Immature natural killer cell (primary cell): ENCODE measurements at places on chromosomes 7 and 10.

DNA sequence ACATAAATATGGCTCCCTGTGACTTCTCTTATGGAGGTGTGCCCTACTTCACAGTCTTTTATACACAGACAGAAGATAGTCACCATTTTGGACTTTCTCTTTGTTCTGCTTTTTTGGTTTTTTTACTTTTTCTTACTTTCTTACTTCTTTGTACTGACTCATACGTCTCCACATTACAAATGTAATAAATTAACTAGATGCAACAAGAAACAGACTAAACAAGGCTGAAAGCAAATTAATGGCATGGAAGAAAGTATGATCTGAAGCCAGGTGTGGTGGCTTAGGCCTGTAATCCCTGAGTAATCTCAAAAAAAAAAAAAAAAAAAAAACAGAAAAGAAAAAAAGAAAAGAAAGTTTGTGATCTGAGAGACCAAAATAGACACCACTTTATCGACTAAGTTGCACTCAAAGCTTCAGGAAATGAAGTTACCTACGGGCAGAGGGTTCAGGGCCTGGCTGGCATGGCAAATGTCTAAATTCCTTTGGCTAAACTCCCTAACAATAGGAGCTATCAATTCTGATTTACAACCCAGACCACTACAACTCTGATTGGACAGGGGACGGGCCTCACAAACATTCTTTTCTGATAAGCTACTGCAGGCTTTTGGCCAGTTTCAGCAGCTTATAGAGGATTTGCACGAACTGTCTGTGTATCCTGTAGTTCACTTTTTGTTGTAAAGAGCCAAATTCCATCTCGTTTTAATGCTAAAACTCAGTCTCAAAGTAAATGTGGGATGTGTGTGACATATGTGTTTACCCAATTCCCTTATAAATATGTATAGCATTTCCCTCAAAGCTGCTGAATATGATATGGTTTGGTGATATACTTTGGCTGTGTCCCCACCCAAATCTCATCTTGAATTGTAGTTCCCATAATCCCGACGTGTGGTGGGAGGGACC lies 129.1 kb downstream of the SEPTIN14 start:
- peaks cover 4% of the 10 kb centered on the region for H3K27me3 ChIP-seq
- DNase-seq, result no peak
- H3K36me3 ChIP-seq, result no peaks in the 10 kb centered on the region

- H3K4me1 ChIP-seq, result peaks cover 50% of the 10 kb centered on the region
- H3K4me3 ChIP-seq, result peak overlapping the region; percentile 77
- H3K36me3 ChIP-seq, result no peaks in the 10 kb centered on the region
Observed at GRCh38 chr7:33109758-33110238, 594 bp upstream of the RP9 start.

DNA sequence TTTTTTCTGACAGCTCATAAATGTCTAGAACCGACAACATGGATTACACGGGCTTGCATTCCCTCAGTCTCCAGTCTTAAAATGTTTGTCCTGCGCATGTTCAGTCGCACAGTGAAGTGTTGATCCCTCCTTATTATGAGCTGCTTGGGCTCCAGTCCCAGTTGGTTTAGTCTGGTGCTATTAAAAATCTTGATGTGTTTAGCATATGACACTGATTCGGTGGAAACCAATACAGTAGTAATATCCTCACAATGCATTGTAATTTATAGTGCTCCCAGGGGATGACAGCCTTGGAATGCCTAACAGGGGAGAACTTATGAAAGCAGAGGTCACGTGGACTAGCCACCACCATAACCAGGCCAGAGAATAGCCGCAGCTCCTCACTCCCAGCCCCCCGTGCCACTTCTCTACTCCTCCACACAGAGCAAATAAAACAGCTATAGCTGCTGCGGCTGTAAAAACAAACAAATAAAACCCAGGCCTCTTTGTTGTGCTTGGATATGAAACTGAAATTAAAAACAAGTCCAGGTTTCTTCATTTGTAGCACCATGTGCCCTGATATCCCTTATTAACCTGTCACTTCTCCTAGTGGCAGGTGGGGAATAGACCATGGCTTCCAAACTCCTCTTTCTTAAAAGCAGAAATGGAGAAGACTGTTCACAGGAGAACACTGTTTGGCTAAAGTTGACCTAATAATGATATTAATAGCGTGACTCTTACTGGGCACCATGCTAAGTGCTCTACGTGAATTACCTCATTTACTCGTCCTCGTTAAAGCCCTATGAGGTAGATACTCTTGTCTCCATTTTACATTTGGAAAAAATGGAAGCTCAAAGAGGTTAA lies 7.7 kb downstream of the DPCD start:
- H3K27ac ChIP-seq, result no peak overlapping the region
- H3K36me3 ChIP-seq, result no peaks in the 10 kb centered on the region
- H3K4me3 ChIP-seq, result no peak overlapping the region
- H3K27me3 ChIP-seq, result peaks cover 7% of the 10 kb centered on the region
- DNase-seq, result no peak
- H3K4me1 ChIP-seq, result no peaks in the 10 kb centered on the region

- H3K4me1 ChIP-seq, result peaks cover 15% of the 10 kb centered on the region
- DNase-seq, result peak; percentile 77
- no peaks in the 10 kb centered on the region for H3K27me3 ChIP-seq
- peak overlapping the region; percentile 98 for H3K27ac ChIP-seq
- H3K36me3 ChIP-seq, result peaks cover 12% of the 10 kb centered on the region
- peak overlapping the region; percentile 55 for H3K4me3 ChIP-seq
Observed at GRCh38 chr10:26721561-26721960, 24.1 kb downstream of the PDSS1 start.

- H3K4me1 ChIP-seq, result peaks cover under 1% of the 10 kb centered on the region
- no peak overlapping the region for H3K4me3 ChIP-seq
- H3K27ac ChIP-seq, result no peak overlapping the region
- DNase-seq, result no peak
- peaks cover 5% of the 10 kb centered on the region for H3K27me3 ChIP-seq
Observed at GRCh38 chr7:45407730-45408408, 166.3 kb upstream of the ADCY1 start.

DNA sequence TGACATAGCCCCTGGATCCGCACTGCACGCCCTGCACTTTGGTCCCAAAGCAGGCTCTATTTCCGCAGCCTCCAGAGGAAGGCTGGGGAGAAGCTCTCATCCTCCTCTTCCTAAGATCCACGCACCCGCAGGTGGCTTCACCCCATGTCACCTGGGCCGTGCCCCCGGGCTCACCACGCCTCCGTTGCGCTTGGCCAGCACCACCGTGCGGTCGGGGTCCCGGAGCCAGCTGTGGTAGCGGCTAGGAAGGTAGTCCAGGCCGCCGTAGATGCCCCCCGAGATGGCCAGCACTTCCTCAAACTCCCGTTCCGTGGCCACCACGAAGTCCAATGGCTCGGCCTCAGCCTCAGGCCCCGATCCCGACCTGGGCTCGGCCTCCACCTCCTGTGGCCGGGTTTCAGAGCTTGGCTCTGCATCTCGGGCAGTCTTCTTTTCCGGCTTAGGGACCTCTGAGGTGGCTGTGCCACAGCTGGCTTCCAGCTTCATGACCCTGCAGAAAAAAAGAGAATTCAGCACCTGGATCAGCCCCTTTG lies 5.7 kb downstream of the NAT16 start:
- DNase-seq, result no peak
- no peak overlapping the region for H3K27ac ChIP-seq
- H3K36me3 ChIP-seq, result no peaks in the 10 kb centered on the region
- H3K27me3 ChIP-seq, result peaks cover 48% of the 10 kb centered on the region

GRCh38 chr10:22704942-22705341 lies 9.4 kb downstream of the PIP4K2A start:
- H3K27me3 ChIP-seq, result peaks cover 5% of the 10 kb centered on the region
- no peaks in the 10 kb centered on the region for H3K36me3 ChIP-seq
- H3K4me3 ChIP-seq, result peak overlapping the region; percentile 63
- H3K27ac ChIP-seq, result peak overlapping the region; percentile 87
- DNase-seq, result no peak

DNA sequence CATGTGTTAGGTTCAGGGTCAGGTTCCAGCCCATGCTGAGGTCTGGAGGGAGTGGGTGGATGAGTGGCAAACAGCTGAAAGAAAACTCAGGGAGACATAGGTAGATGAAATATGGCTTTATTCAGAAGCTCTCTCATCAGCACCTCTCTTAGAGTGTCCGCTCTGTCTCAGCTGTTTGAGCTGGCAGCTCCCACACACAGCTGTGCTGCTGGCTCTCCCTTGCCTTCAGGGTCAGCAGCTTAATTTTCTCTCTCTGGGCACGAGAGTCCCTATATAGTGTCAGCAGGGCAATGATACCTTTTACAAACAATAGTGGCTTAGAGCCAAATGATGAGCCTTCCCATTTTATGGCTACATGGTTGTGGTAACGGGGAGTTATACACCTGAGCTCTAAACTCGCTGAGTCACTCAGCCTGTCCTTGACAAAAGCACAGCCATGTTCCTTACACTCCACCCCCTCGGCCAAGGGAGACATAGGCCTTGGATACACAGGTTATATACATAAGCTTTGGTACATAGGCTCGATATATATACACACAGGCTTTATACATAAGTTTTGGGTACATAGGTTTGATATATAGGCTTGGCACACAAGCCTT lies 10.4 kb downstream of the RNF133 start:
- H3K27ac ChIP-seq, result no peak overlapping the region
- peaks cover 2% of the 10 kb centered on the region for H3K27me3 ChIP-seq
- H3K4me1 ChIP-seq, result no peaks in the 10 kb centered on the region
- DNase-seq, result no peak
- no peak overlapping the region for H3K4me3 ChIP-seq

DNA sequence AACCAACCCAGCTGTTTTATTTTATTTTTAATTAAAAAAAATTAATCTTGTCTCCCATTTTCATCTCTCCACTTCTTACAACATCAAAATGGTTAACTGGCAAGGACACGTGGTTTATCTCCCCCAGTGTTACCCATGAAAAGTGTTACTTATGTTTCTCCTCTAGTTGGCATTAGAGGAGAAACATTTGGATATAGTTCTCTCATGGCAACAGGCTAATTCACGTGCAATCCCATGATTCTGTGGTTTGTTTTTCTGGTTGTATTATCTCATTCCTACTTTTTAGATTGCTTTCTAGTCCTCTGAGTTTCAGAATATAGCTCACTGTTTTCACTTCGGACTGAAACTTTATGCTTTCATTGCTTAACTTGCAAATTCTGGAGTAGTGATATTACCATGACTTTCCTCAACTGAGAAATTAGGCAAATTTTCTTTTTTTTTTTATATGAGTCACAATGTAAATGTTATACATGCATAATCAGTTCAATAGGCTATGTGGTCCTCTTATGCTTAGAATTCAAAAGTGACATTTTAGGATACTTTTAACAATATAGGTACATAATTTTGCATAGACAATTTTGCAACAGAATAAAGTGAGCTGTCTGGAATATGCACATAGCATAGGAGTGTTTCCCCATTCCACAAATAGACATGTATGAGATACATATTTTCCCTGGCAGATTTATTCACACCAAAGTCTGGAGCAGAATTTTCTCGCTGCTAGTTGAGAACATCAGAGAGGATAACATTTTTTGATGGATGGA lies 43.0 kb downstream of the LHFPL3 start:
- H3K4me1 ChIP-seq, result no peaks in the 10 kb centered on the region
- no peak overlapping the region for H3K27ac ChIP-seq
- no peak for DNase-seq
- H3K4me3 ChIP-seq, result no peak overlapping the region

- no peaks in the 10 kb centered on the region for H3K4me1 ChIP-seq
- peaks cover 4% of the 10 kb centered on the region for H3K27me3 ChIP-seq
- DNase-seq, result no peak
- H3K27ac ChIP-seq, result no peak overlapping the region
- no peak overlapping the region for H3K4me3 ChIP-seq
- no peaks in the 10 kb centered on the region for H3K36me3 ChIP-seq
Observed at GRCh38 chr7:159006610-159007130, 138.0 kb downstream of the VIPR2 start.

- peaks cover 3% of the 10 kb centered on the region for H3K27me3 ChIP-seq
- no peak overlapping the region for H3K4me3 ChIP-seq
- H3K36me3 ChIP-seq, result no peaks in the 10 kb centered on the region
- H3K4me1 ChIP-seq, result no peaks in the 10 kb centered on the region
Observed at GRCh38 chr10:3006093-3006492, 61.3 kb upstream of the PFKP start.

DNA sequence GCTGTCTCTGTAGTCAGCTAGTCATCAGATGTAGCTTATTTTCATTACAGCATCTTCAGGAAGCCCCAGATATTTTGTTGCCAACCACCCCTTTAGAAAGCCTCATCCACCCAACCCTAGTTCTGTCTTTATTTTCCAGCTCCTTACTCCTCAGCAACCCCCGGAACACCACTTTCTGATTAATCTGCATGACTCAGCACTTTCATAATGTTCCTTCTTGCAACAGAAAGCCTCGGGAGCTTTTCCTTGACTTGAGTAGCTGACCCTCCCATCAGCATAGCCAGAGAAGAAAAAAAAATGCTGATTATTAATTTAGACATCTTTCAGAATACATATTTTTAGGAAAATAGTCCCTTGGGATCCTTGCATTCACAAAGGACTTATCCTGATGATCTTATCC lies 244.0 kb upstream of the CXCL12 start:
- no peak overlapping the region for H3K27ac ChIP-seq
- H3K36me3 ChIP-seq, result no peaks in the 10 kb centered on the region
- H3K4me1 ChIP-seq, result no peaks in the 10 kb centered on the region
- H3K4me3 ChIP-seq, result no peak overlapping the region
- no peak for DNase-seq

GRCh38 chr10:17737027-17737965 lies 14.7 kb upstream of the TMEM236 start:
- peaks cover 2% of the 10 kb centered on the region for H3K4me1 ChIP-seq
- H3K27ac ChIP-seq, result no peak overlapping the region
- peak; percentile 7 for DNase-seq
- H3K36me3 ChIP-seq, result no peaks in the 10 kb centered on the region

GRCh38 chr10:89164920-89165319 lies 42.2 kb downstream of the CH25H start:
- no peak overlapping the region for H3K27ac ChIP-seq
- no peak for DNase-seq
- H3K4me1 ChIP-seq, result peaks cover 14% of the 10 kb centered on the region
- H3K4me3 ChIP-seq, result no peak overlapping the region
- H3K27me3 ChIP-seq, result no peaks in the 10 kb centered on the region
